ENCODE measurements at places on chromosomes 6 and 20.

- peak; percentile 53 for DNase-seq
Measured at GRCh38 chr20:1434571-1435336, 31.9 kb downstream of the NSFL1C start.

- DNase-seq, result no peak
Measured at GRCh38 chr6:28537509-28538140, 11.9 kb downstream of the GPX5 start.

- DNase-seq, result no peak
Measured at GRCh38 chr6:63321821-63322220, 2.0 kb upstream of the LGSN start.

- no peak for DNase-seq
Measured at GRCh38 chr20:24684421-24684871, 215.0 kb downstream of the SYNDIG1 start.

GRCh38 chr6:166556863-166557322 is 29.6 kb downstream of the RAMACL start:
- DNase-seq, result no peak
